ENCODE measurements at places on chromosomes 5 and 9. TPM values are rescaled to one million over a fixed set of nuclear protein-coding genes. Genes with fewer than 3 reads are reported as not detected.

GRCh38 chr9:38125889-38126288, 56.9 kb upstream of the SHB start:
- no peak for DNase-seq

Gene GKAP1
- 1.1 TPM for total RNA-seq

DNA sequence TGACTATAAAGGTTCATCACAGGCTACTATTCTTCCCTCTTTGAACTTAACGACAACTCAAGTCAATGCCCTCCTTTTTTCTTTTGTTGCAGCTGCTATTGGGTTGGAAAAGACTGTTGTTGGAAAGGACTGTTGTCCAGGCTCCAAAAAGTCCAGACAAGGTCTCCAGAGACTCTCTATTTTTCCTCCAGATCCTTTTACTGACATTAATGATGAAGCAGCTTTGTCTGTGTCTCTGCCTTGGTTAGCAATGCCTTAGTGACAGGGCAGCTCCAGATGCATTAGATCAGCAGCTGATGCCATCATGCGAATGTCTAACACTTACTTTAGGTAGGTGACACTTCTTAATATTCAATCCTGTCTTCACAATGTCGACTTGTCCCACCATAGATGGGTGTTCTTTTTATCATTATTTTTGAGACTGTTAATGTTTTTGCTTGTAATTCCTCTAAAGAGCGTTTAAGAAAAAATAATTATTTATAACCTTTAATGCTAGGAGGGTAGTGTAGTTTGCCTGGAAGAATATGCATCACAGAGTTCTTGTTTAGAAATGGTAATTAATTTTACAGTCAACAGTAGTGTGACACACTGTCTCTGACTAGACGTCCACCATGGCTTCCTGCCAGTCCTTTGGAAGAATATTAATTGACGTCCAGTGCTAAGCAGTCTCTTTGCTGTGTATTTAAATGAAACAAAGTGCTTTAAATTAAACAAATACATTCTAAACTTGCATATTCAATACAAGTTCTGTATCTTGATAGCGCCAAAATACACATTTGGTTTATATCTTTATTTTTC, 492.2 kb downstream of the NR2F1-AS1 start:
- no peak for DNase-seq

Gene ZCCHC7
- 9.9 TPM for total RNA-seq

Measured in lung microvascular endothelial cell (primary cell).